Nucleus accumbens (tissue), 56 donors: ENCODE measurements at places on chromosomes 3 and 15.

DNA sequence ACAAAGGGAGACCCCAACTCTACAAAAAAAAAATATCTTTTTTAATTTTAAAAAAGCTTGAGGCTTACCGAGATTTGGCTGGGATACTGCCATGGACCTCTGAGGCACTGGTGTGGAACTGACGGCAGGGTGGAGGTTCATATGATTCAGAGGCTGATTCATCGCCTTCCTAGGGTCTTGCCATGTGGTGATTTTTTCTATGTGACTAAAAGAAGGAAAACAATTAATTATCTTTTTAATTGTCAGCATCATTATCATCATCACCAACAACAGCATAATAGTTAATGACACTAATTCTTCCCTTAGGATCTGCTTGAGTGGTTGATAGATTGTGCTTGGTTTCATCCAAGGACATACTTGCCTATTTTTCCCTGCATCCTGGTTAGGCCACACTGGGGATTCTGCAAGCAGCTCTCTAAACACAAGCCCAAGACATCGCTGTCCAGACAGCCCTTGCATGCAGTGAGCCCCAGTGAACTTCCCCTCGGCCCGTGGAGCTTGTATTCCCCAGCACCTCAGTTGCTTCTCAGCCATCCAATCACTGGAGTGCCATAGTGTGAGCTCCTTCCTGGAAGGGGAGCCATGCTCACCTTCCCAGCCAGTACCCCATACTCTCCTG, 84.9 kb downstream of the WWTR1 start:
- DNase-seq = no peak

DNA sequence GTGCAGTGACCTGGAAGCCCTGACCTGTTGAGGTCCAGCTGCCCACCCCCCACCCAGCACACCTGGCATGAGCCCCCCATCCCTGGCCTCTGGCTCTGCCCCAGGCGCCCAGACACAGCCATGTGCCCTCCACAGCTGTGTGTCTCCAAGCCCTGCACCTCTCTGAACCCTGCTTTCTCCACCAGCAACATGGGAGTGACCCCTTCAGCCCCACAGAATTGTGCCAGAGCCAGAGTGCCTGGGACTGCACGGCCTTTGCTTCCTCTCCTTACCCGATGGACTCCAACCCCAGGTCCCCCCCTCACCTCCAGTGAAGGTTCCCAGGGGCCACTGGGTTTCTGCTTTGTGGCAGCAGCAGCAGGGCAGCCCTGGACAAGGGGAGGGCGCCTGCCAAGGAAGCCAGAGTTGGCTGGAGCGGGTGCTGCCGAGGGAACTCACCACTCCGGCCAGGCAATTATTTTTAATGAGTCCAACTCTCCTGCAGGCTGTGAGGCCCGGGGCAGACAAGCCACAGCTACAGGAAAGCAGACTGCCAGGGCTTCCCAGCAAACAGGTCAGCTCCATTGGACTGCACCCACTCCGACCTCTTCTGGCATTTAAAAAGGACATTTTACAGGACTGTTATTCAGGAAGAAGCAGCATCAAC, 24.1 kb downstream of the PRR20G start:
- DNase-seq = peak; percentile 38

DNA sequence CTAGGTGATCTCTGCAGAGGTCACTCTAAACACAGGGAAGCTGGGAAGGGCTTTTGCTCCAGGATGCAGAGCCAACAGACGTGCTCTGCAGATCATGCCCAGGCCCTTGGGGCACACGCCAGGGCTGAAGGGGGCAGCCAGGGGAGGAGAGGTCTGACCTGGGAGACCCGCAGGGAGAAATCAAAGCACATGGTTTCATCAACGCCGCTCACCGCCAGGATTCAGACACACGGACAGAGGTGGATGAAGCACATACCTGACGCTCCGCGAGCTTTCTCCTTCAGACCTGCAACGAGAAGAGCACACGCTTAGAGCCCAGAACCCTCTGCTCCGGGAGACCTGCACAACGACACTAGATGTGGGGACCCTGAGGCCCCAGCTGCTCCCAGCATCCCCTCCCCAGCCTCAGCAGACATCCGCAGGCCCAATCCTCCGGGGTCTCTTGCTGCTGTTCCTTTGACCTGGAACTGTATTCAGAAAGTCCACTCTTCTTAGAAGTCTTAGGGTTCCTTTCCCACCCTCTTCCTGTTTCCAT, 90.7 kb upstream of the IQSEC1 start:
- DNase-seq = no peak

DNA sequence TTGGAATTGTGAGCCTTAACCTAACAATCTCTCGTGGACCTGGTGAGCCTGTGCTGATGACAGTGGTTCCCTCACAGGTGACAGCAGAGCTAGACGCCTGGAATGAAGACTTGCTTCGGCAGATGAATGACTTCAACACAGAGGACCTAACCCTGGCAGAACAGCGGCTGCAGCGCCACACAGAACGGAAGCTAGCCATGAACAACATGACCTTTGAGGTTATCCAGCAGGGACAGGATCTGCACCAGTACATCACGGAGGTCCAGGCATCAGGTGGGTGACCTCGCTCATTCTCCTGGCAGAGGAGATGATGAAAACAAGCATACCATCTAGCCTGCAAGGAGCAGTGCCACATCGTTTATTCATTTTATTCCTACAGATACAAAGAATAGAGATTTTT, 316.9 kb upstream of the UMPS start:
- DNase-seq = no peak

- peak; percentile 3 for DNase-seq
Measured at GRCh38 chr15:70245932-70246622, 148.4 kb upstream of the TLE3 start.

DNA sequence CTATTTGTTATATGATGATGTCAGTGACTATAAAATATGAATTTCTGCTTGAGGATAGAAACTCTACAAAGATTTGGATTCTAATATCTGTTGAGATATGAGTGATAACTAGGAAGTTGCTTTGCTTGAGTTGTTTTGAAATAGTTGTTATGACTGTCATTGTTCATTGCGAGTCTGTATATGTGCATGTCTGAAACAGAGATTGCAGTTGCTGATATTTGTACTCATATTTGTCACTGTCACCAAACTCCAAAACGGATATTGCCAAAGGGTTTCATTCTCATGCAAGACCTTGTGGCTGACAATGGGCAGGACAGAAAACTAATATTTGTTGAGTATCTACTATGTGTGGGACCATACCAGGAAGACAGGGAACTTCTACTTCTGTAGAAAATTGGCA, 240.2 kb downstream of the CD47 start:
- DNase-seq = no peak

DNA sequence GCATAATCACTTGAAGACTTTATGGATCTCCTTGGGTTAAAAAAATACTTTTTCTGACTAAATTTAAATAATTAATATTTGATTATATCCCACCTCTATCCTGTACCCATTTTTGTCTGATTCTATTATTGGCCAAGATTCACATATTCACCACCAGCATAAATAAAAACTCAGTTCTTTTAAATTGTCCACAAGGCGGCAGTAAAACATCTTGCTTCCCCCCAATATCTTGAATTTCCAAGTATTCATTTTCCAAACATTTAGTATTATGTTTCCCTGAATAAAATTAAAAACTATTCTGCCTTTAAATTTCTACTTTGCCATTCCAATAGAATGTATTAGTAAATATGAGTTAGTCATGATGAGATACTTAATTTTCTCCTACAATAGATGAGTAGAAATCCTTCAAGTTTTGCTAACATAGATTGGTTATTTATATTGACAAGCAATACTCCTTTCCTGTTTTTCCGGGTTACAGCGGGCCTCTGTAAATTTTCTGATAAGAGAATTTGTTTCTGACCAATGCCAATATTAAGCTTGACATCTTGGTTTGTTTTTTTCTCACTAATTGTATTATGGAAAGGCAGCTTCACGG, 218.7 kb upstream of the MDFIC2 start:
- no peak for DNase-seq

DNA sequence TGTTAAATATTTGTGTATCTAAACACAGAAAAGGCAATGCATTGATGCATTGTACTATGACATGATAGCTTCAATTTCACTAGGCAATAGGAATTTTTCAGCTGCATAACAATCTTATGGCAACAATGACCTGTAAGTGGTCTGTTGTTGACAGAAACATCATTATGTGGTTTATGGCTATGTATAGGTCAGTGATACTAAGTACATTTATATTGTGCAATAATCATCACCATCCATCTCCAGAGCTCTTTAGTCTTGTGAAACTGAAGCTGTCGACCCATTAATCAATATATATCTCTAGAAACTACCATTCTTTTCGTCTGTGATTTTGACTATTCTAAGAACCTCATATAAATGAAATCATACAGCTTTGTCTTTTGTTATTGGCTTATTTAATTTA, 200.1 kb upstream of the ZNF717 start:
- no peak for DNase-seq

DNA sequence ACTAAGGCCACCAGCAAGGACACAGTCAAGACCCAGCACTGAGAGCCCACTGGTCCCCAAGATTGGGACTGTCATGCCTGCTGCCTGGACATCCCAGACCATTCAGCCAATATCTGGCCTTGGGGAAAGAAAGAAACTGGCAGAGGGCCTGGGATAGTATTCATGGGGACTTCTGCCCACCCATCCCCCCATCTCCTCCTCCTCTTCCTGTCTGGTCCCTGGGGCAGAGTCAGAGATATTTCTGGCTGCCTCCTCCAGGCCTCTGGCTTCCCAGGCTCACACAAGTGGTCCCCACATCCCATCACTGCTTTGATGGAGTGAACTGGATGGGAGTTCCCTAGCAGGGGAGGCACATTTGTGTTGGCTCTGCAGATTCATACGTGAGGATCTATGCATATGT, 4.2 kb upstream of the RASL12 start:
- no peak for DNase-seq

DNA sequence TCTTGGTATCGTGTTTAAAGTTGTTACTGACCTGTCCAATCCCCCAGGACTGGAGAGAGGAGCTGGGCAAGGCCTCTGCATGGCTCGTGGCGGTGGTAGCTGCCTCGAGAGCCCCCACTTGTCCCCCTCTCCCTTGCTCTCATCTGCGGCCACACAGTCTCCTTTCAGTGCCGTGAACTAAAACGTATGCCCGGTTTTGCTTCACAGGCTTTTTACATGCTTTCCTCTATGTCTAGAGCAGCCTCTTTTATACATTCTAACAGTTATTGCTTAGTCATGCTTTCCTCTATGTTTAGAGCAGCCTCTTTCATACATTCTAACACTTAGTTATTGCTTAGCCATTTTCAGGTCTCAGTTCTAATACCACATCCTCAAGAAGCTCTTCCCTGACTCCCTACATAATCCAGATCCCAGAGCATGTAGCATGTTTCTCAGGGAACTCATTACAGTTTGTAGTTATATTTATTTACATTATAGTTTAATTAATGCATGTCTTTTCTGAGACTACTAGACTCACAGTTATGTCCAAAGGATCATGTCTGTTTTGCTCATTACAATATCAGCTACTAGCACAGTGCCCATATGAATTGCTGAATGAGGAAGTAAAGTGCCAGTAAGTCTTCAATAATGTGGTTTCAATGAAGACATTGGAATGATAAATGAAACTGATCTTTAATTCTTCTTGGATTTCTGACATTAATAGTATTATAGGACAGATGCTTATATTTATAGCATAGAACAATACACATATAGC, 66.5 kb upstream of the TBL1XR1 start:
- no peak for DNase-seq

DNA sequence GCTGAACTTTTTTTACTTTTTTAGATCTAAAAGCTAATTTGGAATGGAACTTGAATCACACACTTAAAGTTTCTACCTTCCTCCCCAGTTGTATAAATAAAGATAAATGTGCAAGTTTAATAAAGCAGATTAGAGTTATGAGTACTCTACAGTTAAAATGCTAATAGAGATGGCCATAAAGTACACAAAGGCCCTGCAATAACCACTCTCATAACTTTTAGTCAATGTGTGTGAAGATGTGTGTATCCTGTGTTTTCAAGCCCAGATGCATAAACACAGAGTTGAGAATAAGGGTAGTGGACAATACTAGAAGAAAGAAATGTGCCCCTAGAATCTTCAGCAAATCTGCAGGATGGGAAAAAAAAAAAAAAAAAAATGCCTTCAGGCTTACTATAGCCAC, 45.3 kb downstream of the TOP2B start:
- no peak for DNase-seq

DNA sequence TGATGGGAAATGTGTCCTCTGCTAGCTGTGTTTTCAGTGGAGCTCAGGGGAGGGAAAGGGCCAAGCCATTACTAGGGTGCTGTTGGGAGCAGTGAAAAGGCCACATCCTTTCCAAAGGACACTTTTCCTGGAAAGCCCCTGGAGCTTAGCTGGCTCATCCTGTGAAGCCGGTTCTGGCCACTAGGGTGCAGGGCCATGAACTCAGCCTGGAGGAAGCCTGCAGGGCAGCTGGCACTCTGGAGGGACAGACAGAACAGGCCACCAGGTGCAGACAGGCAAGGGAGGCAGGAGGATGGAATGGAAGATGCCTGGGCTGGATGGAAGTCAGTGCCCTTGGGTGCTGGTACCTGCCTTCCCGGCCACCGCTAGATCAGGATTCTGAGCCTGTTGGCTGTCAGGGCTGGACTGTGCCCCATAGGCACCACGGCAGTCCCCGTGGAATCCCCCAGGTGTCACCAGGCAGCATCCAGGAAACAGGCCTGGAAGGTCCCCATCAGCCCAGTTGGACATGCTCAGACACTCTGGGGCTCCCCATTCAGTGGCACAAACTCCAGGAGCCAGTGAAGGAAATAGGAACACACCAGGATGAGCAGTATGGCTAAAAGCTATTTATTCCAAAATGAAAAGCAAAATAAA, 76.2 kb upstream of the C2CD4B start:
- no peak for DNase-seq

GRCh38 chr3:150495563-150496168, 50.6 kb downstream of the SERP1 start:
- DNase-seq = no peak

GRCh38 chr3:67678665-67679064, 24.3 kb upstream of the SUCLG2 start:
- no peak for DNase-seq

- DNase-seq = no peak
Measured at GRCh38 chr3:52175416-52176179, 21.4 kb upstream of the POC1A start.

DNA sequence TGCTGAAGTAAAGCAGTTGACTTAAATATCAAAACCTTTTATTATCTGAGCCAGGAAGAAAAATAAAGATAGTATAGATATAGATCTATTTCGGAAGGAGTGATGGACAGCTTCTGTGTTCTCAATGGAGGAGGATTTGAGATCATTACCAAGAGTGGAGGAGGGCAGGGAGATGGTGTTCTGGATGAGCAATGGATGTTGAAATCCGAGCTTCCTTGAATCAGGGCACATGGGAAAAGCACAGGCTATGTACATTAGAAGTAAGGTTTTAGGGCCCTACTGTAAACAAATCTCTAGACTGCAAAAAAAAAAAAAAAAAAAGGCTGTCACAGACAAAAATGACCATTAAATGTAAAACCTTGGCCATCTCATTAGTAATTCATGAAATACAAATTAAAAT, 43.2 kb downstream of the GTPBP8 start:
- no peak for DNase-seq

GRCh38 chr3:95082191-95082590, 1019.3 kb downstream of the NSUN3 start:
- no peak for DNase-seq

GRCh38 chr15:85491691-85492090, 111.3 kb downstream of the AKAP13 start:
- DNase-seq = no peak
